Right atrium auricular region (tissue), 2 donors: ENCODE measurements at places on chromosomes 7 and 10.

DNA sequence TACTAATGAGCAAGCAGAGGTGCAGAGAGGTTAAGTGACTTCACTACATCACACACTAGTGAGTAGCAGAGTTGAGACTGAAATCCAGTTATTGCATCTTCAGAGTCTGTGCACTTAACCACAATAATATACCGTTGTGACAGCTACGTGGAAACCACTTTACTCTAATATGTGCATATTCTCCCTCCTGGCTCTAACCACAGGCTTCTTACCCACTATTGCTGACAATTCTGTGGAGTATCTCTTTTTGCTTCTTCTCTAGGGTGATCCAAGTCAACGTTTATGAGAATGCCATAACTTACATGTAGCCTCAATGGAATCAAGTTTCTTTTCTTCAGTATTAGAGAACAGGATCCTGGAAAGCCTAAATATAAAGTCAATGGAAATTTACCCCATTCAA lies 64.2 kb upstream of the MEOX2 start:
- DNase-seq, result no peak

- no peak for DNase-seq
Measured at GRCh38 chr10:31912898-31913850, 15.5 kb downstream of the ARHGAP12 start.

- no peak for DNase-seq
Measured at GRCh38 chr7:71682841-71683781, 551.2 kb downstream of the GALNT17 start.

DNA sequence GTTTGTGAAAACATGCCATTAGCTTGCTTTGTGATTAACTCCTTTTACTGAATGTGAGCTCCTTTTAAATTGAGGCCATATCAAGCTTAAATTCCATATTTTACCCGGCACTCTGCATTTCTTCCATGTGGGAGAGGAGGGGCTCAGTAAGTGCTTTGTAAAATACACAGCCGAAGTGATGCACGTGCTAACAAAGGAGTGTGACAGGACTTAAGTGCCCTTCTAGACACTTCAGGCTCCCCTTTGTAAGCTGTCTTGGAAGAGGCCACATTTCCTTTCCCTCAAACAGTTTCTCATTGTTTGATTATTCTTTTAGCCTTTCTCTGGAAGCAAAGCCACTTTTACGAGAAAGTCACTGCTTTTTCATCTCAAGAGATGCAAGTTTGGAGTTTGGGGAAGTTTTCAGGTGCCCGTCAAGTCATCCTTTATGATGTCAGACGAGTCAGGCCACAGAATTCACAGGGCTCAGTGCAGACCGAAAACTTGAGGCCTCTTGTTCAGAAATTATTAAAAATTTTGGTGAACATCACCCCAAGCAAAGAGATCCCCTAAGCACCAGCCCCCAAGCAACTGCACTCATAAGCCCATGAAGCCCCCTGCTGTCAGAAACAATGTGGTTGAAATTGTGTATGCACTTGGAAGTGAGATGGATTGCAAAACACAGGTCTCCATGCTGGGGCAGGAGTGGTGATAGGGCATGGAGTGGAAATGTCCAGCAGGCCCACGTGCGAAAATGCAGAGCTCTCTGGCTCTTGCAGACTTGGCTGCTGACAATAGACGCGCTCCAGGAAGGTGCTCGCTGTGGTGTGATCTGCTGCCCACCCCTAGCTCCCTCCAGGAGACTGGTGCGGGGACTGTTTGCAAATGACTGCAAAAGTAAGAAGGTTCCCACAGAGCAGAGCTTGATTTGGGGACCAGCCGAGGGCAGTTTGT lies 11.5 kb downstream of the IKZF1 start:
- no peak for DNase-seq

DNA sequence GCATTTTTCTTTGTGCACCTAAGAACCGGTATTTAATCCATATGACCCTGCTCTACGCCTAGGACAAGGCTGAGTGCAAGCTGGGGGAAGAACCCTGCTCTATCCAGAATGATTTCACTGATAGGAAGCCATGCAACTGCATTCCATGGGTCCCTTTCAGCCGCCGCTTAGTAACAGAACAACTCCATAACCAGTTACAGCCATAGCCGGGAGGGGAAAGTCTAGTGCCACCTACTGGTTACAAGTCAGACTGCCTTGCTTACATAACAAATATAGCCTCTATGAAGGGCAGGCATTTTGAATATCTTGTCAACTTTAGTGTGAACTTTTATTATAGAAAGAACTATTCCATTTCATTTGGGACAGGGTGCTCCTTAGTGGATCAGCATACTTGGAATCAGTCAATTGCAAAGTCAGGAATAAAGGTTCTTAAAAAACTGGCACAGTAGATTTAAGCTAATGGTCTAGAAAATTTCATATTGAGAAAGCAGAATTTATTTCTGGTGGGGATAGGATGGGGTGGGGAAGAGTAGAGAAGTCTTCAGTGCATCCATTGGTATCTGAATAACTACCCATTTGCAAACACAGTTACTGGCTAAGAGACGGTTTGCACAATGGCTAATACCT lies 521.7 kb downstream of the ADRA2A start:
- peak; percentile 67 for DNase-seq

GRCh38 chr10:73439055-73439454 lies 5.7 kb upstream of the MSS51 start:
- no peak for DNase-seq

GRCh38 chr10:11667756-11668155 lies 56.3 kb upstream of the USP6NL start:
- DNase-seq, result no peak

DNA sequence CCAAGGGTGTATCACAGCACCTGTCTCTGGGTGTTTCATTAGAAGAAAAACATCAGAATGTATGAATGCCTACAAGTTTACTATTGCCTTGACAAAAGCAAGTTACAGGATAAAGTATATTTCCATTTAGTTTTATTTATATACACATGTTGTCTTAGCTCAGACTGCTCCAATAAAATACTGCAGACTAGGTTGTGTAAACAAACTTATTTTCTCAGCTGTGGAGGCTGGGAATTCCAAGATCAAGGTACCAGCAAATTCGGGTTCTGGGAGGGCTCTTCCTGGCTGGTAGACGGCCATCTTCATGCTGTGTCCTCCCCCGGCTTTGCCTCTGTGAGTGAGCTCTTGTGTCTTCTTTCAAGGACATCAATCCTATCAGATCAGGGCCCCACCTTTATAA lies 77.1 kb upstream of the UNC5B start:
- DNase-seq, result peak; percentile 28

DNA sequence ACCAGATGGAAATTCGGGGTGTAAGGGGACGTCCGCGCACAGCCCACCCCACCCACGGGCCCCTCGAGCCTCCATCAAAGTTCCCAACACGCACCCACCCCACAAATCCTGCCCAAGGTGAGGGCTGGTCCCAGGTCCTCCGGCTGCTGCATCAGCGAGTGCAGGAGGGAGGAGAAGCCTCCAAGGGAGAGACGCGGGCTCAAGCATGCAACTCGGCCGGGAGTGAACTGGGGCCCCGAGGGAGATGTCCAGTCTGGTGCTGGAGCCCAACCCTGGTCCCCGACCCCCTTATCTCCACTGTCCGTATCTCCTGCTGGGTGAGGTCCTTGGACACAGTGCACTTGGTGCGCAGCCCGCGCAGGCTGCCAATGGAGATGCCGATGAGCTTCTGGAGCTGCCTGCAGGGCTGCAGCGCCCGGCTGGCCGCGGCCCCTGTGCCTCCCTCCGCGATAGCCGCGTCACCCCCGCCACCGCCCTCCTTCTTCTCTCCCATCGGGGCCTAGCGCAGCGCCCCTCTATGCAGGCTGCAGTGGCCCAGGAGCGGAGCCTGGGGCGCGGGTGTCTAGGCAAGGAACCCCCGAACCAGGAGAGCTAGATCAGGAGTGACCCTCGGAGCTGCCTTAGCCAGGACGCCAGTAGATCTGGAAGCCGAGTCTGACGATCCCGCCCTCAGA lies 489.2 kb downstream of the ZNF33B start:
- no peak for DNase-seq

GRCh38 chr10:114042895-114043531 lies 653 bp upstream of the ADRB1 start:
- no peak for DNase-seq
